NCI-H1048 (cell line): ENCODE measurements at places on chromosomes 11 and 22.

GRCh38 chr22:44019416-44019815 lies 4.7 kb upstream of the PARVB start:
- no peak for DNase-seq

DNA sequence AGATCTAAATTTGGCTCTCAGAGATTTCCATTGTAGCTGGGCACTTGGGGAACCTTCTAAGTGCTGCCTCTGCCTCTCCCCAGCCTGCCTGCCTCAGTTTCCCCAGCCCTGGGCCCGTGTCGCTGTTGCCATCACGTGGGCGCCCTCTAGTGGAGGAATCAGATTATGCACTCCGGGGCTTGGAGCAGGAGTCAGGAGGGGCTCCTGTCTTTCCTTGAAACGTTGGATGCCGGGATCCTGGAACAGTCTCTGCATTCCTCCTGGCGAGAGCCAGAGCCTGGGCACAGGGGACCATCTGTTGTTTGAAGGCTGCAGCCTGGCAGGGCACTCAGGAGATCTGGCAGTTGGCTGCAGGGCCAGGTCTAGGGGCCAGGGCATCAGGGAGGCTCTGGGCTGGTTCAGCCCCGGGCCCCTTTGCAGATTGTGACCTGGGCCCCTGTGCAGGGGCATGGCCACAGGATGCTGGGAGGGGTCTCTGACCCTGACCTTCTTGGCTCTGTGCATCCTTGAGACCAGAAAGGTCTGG lies 71.6 kb downstream of the LRP5 start:
- no peak for DNase-seq

DNA sequence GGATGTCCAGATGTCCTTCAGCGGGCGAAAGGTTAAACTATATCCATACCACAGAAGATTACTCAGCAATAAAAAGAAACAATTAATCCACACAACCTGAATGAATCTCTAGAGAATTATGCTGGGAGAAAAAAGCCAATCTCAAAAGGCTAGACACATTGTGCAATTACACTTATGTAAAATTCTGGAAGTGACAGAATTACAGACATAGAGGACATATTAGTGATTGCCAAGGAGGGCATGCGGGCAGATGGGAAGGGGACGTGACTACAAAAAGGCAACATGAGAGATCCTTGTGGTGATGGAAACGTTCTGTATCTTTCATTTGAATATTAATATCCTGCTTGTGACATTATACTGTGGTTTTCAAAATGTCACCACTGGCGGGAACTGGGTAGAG lies 103.5 kb upstream of the BMAL1 start:
- no peak for DNase-seq

GRCh38 chr22:46522797-46523196 lies 14.6 kb downstream of the CELSR1 start:
- DNase-seq: no peak

DNA sequence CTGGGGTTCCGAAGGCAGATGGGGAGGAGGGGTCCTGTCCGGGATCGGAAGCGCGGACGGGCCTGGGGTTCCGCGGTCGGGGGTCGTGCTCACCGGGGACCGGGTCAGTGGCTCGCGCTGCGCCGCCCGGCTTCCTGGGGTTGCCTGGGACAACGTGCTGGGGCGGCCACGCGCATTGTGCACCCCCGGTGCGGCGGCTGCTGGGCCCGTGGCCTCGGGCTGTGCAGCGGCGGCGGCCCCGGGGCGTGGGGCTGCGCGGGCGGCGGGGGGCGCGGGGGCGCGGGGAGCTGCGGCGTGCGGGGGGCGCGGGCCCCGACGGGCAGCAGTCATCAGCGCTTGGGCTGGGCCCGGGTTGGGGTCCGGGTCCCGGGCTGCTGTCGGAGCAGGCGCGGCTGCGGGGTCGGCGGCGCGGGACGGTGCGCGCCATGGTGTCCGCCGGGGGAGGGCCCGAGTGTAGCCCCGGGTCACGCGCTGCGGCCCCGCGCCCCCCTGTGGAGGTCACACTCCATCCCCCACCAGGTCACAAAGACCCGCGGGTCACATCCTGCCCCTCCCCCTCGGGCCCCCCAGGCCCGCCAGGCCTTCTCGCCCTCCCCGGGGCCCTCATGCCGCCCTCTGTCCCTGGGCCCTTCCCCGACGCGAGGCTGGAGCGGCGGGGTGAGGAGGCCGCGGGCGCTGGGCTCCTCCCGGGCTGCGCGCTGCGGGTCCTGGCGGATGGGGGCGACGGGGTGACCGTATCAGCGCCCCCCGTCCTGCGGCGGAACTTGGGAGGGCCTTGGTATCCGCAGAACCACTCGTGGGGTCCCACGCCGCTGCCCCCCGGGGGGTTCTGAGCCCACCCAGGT lies at the start of gene TTLL8:
Gene TTLL8 (minus strand): TSS at position 238 of the 845 bp plus-strand sequence.
- DNase-seq: no peak

DNA sequence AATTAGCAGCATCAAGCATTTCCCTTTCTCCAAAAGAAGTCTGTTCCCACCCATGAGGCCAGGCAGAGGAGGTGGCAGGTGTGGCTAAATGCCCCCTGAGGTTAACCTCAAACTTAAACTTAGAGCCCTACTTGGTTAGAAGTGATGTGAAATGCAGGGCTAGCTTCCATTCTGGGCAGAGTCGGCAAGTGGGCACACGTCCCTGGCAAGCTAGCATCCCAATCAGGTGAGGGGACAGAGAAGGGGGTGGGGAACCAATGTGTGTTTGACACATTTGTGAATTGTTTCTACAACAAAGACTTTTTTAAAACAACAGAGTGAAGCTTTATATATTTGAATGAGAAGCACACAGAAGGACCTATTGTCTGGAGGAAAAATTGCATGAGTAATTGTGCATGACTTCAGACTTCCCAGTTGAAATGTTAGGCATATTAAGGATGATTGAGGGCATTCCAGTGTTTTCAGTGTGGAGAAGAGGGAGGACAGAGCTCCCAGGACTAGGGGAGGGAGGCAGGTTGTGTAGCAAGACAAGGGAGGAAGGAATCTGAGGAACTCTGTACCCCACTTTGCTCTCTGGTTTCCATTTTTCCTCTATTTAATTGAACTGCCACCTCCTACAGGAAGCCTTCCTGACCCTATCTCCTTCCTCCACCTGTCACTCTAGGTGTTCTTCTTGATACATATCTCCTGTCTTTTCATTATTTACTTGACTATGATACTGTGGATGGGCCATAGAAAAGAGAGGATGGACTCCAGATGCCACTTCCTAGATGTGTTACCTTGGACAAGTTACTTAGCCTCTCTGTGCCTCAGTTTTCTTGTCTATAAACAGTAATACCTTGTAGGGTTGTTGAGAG lies 83.3 kb upstream of the PICALM start:
- no peak for DNase-seq

DNA sequence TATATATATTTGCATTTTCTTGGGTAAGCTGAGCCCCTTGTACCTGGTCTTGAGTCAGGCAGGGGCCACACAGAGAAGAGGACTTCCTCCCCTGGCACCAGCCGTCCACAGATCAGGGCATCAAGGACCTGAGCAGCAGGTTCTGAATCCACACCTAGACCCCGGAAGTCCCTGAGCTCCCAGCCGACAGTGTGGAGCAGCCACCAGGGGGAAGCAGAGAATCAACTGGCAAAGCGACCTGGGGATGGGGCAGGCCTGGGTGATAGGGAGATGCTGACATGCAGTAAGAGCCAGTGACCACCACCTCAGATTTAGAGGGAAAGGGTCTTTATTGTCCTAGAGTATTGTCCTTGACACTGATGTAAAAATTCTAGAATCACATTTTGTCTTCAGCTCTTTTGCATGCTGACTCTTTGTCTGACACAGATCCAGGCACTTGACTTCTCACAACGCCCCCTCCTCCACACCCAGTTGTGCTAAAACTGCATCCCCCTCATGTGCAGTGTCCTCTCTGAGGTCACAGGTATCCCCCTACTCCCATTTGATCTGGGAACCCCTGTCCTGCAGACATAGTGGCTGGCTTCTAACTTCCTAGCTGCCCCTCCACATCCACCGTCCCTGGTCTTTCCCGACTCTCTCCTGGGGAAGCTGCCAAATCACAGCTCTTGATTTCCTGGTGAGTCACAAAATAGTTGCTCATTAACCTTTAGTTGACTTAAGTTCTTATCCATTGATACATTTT lies 109.3 kb downstream of the GGTLC2 start:
- no peak for DNase-seq

GRCh38 chr22:36162127-36163034 lies 1.8 kb upstream of the APOL3 start:
- no peak for DNase-seq

DNA sequence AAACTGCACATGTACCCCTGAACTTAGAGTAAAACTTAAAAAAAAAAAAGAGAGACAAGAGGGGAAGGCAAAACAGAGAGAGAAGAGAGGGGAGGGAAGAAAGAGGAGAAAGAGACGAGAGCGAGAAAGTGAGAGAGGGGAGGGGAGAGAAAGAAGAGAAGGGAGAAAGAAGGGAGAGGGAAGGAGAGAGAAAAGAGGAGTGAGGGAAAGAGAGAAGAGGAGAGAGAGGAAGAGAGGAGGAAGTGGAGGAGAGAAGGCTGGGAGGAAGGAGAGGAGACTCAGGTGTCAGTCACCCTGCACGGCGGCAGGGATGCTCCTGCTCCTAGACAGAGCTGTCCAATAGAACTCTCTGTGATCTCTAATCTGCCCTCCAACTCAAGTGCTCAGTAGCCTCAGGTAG lies 248.3 kb downstream of the MIAT start:
- no peak for DNase-seq

DNA sequence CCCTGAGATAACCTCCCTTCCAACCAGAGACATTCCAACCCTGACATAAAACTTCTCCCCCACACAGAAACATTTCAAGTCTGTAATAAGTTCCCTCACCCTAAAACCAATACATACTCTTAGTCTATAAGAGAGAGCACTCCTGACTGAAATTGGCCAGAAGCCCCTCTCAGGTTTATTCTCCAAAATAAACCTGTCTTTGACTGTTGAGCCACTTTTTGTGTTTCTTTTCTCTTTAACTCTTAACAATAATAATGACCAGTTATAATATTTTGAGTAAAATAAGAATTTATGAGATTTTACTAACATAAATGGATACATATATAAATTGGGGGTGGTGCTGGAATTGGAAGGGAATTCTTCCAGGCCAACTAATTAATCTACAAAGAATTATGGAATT lies 93.6 kb downstream of the GRM5 start:
- DNase-seq: no peak

- no peak for DNase-seq
These were observed 16.2 kb upstream of the FXYD6 start for GRCh38 chr11:117892651-117893050.

DNA sequence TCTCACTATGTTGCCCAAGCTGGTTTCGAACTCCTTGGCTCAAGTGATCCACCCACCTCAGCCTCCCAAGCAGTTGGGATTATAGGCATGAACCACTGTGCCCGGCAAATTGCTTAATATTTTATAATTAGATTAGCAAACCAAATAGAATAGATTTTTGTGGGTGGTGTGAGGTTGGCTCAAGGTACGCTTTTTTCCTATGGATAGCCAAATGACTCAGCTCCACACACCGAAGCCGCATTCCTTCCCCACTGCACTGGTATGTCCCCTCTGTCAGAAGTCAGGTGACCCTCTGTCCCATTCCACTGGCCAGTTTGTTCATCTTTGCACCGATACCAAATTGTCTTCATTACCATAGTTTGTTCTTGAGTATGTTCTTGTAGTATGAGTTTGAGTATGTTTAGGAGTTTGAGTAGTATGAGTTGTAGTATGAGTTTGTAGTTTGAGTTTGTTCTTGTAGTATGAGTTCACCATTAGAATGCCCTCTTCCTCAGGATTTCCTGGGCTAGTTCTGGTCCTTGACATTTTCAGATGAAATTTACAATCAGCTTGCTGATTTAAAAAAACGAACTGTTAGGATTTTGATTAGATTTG lies 19.4 kb downstream of the SUSD2 start:
- DNase-seq: no peak
